Muscle of back (tissue), 13 donors: ENCODE measurements at places on chromosomes 7 and 10.

DNA sequence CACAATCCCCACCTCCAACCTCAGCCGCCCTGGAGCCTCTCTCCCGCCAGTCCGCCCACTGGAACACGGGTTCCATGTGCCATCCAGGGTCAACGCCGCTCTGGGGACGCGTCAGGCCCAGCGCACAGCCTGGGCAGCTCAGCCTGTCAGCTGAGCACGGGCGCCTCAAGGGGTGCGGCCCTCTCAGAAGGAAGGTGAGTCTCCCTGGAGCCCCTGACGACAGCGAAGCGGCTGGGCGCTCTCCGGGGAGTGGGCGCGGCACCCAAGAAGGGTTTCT lies 1.2 kb upstream of the SLC18A3 start:
- no peak for DNase-seq

- DNase-seq: no peak
Observed at GRCh38 chr7:8436965-8437364, 3.6 kb downstream of the NXPH1 start.

DNA sequence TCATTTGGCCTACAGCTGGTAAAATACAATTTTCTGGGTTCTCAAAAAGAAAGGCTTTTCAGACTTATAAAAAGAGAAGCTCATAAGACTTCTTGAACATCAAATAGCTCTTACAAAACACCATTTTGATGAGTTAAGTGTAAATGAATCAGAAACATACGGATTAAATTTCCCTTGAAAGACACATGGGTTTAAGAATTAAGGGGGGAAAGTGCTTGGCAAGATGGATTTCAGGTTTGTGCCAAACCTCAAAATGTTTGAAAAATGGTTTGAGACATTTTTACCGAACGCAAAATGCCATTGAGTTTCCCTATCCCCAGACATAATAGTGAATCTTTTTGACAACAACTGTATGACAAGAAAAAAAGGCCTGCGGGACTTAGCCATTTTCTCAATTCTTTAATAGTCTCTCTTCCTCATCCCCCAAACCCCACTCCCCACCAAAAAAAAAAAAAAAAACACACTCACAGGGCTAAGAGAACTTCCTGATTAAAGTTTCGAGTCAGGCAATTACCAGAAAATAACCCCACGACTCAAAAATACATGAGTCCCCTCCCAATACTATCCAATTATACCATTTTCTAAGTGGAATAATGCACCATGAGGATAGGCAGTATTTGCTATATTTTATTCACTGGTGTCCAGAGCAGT lies 260.1 kb downstream of the TRIL start:
- DNase-seq: no peak

- DNase-seq: peak; percentile 94
Observed at GRCh38 chr10:71312811-71313789, 6.0 kb upstream of the SLC29A3 start.

DNA sequence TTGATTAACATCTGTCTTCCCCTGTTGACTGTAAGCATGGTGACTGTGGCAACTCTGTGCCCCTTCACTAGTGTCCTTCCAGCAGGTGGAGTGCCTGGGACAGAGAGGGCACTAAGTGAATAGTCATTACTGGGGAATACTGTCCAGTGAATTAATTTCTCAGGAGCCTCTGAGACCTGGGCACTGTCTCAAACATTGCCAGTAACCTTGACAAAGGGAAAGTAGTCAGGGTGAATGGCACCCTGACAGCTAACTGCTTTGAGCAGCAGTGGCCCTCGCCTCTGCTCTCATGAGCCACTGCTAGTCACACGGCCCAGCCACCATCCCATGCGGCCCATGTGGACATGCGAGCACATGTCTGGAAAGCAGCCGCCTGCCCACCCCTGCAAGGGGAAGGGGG lies 13.1 kb upstream of the GRB10 start:
- no peak for DNase-seq

- peak; percentile 38 for DNase-seq
Observed at GRCh38 chr10:97025613-97026242, 160.0 kb downstream of the SLIT1 start.

- DNase-seq: peak; percentile 83
Observed at GRCh38 chr7:137343281-137343841, at the start of gene PTN. TSS of gene PTN (minus strand) at chr7:137343733. CDS start at chr7:137254973, 88,760 bp downstream.

DNA sequence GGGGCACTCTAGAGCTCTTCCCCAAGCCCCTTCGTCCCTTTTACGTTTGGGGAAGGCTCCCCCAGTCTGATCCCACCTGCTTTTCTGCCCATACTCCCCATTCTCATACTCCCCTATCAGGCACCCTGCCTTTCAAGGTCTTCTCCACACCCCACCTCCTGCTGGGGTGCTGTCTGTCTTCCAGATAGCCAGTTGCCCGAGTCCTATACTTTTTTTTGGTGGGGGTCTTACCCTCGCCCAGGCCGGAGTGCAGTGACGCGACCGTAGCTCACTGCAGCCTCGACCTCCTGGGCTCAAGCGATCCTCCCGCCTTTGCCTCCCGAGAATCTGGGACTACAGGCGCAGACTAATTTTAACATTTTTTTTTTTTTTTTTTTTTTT lies 775 bp upstream of the ABHD11 start:
- no peak for DNase-seq

DNA sequence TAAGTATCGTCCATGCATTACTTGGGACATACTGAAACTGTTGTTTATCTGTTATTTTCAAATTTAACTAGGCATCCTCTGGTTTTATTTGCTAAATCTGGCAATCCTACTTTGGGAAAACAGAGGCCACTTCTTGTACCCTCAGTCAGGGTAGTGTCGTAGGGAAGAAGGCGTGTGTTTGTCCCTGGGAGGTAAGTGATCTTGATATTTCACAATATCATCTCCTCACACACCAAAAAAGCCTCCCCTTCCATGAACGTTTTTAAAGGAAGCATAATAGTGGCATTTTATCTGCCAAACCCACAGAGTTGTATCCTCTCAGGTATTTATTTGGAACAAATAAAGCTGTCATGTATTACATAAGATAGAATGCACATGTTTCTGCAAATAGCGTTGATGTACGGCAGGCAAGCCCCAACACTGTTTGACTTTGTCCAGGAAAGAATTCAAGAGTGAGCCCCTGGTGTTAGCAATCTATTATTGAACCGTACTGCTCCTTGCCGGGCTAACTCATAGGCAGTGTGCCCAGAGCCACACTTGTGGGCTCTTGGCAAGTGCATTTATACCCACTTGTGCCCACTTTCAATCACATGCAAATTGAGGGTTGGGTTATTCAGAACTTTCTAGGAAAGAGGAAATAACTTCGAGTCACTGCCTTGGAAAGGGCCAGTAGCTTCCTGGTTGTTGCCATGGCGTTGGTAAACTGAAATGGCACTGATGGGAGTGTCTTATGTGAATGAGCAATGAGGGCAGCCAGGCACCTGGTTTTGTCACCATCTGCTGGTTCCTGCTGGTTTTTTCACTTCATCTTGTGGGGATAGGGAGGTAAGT lies 266.0 kb downstream of the USP6NL start:
- no peak for DNase-seq

- peak; percentile 77 for DNase-seq
Observed at GRCh38 chr10:23065181-23065948, 30.0 kb upstream of the MSRB2 start.

- DNase-seq: no peak
Observed at GRCh38 chr7:42227541-42227935, 9.5 kb downstream of the GLI3 start.

GRCh38 chr10:106793617-106794016 lies 370.9 kb downstream of the SORCS1 start:
- no peak for DNase-seq

GRCh38 chr7:137930581-137930980 lies 71.3 kb downstream of the CREB3L2 start:
- peak; percentile 83 for DNase-seq

DNA sequence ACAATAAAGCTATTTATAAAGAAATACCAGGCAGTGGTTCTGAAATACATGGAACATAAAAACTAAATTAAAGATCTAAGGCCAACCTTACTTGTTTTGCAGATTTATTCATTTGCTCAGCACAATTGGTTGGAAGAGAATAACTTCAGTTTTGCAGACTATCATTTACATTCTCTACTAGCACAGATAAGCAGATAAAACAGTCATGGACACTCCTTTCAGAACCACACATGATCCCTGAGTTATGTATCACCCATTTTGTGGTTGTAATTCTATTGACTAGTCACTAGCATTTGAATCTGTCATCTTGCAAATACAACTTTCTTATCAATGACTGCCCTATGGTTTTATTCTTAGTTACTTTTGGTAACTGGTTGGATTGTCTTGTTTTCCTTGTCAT lies 45.1 kb downstream of the PRKAR2B start:
- no peak for DNase-seq

DNA sequence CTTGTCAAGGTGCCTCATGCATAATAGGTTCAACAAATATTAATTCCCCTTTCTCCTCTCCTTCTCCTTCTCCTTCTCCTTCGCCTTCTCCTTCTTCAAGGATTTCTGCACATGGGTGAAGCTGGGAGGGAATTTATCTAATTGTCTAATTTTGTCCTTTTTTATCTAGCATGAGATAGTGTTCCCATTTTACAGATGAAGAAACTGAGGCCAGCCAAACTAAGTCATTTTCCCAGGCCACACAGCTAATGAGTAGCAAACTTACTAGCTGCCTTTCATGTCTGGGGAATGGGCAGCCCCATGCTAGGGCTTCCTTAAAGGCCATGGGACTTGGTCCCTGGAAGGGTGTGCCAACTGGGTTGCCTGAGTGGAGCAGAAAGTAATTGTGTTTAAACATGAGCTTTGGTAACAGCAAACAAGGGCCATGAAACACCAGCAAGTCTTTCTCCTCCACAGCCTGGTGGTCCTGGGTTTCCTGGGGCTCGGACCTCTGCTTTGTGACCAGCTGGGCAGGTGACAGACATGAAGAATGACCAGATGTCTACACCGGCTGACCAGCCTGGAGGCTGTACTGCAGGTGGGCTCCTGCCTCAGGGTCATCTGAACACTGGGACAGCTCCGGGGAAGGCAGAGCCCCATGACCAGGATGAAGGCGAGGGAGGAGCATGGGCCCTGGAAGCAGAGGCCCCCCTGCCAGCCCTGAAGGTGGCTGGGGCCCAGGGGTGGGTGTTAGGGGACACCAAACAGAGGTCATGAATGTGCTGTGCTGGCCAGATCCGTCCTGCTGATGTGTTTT lies 138.0 kb downstream of the PTPN20 start:
- no peak for DNase-seq

DNA sequence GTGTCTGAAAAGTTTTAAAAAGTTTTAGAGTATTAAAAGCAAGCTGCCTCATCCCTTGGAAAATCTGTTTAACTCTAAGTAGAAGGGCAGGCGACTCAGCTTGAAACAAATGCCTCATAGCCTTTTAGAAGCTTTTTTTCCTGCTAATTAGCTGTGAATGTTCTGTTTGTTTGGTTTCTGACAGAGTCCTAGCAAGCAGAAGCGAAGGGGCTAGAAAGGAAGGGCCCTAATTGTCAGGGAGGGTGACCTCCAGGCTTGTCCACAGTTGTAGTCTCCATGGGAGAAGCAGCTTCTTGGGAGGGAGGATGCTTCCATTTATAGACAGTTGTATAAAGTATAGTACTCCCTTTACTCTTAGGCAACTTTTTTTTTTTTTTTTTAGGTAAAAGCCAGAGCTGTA lies 90.9 kb downstream of the DNAJC1 start:
- no peak for DNase-seq

DNA sequence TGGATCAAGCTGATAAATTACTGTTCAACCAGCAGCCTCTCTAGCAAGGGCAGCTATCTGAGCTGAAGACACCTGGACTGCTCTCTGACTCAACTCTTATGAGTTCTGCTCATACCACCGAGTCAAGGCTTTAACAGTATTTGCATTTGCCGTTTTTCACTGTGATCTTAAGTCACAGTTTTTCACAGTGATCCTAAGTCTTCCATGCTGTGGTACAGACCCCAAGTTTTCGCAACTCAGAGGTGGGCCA lies 31.3 kb downstream of the PIP4K2A start:
- DNase-seq: no peak
